ENCODE measurements at places on chromosomes 6 and 20.

GRCh38 chr6:136774228-136775041 is 17.8 kb downstream of the MAP3K5 start:
- peak; percentile 86 for DNase-seq

DNA sequence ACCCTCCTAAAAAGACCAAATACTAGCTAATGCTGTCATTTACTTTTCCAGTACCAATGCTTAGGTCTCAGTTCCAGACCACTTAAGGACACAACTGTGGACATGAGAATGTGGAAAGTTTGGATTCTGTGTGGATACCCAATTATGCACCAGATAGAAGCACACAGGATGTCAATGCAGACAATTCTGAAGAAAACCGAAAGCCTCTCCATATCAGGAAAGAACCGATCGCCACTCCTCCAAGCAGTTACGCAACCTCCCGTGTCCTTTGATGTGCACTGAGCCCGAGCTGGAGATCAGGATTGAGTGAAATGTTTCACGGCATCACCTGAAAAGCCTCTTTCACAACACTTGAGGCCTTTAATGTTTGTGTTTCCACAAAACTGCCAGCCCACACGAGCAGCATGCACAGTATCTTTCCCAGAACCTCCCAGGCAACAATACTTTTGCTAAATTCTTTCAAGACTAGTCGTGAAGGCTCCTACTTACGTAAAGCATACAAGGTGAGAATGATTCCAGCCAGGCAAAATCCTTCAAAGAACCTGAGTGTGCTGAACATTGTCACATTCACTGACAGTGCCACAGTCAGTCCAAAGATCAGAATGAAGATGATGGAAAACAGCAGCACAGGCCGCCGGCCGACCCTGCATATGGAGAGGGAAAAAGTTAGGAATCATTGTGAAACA is 47.0 kb downstream of the SLC22A23 start:
- no peak for DNase-seq

- DNase-seq, result no peak
These were observed 443.5 kb downstream of the PREX1 start for GRCh38 chr20:48384147-48384818.

DNA sequence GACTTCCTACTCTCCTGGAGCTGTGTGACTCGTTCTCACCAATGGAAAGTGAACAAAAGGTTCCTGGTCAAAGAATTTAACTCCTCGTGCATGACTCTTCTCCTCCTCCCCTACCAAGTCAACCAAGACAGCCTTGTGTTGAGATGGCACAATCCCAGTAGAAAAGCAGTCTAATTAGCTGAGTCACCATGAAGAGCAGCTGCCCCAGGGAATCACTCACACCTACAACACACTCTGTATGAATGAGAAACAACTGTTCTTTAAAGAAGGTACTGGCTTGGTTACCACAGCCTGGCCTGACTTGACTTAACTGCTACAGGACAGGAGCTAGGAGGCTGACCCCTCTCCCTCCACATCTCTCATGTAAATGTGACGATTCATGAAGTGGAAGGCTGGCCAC is 2.9 kb upstream of the HLA-DOB start:
- peak; percentile 94 for DNase-seq

DNA sequence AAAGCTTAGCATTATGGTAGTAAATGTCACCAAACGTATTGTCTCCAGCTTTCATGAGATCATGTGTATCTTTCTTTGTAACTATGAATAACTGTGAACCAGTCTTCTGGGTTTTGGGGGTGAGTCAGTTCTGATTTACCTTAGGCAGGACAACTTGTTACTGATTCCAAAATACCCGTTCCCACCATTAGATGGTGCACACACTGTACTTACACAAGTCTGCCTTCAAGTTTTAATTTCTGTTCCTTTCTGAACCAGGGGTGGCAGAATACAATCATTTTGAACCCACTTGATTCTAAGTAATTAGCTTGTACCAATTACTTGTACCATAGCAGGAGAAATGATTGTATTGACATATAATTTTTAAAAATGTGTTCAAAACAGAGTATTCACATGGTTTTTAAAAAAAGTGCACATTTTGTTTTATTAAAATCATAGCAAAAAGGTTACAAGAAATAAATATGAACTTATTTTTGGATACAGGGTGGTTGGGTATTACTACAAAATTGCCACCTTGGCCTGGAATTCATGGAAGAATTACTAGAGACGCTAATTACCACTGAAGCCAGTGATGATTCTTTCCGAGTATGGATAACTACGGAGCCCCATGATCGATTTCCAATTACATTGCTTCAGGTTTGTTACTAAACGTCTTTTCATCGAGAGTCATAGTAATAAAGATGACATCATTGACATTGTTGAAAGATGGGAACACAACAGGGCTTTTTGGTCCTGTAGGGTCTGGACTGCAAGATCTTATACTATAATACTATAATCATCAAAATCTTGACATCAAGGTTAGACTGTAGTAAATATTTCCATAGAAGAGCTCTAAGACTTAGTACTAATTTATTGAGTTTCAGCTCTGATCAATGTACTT is 75.2 kb upstream of the GLP1R start:
- DNase-seq, result peak; percentile 75

GRCh38 chr6:146590492-146590891 is 8.3 kb upstream of the ADGB start:
- DNase-seq, result no peak

- no peak for DNase-seq
These were observed 46.0 kb downstream of the RREB1 start for GRCh38 chr6:7153789-7154188.

- peak; percentile 11 for DNase-seq
These were observed 106.6 kb downstream of the TAF4 start for GRCh38 chr20:61958773-61959700.

DNA sequence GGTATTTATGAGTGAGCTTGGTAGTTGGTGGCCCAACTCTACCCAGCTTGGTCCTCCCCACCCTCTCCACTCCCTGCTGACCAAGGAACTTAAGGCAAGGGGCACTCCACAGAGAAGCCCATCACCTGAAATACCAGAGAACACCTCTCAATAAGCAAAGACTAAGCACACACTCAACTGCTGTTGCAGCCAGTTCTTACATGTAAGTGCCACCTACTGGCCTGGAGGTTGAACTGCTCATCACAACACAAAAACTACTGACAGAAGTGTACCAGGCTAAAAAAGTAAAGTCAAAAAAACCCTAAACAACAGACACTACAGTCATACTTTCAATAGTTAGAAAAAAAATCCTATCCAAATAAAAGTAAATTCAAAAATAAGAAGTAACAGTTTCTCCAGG is 146.2 kb downstream of the FAM83B start:
- DNase-seq, result peak; percentile 7

DNA sequence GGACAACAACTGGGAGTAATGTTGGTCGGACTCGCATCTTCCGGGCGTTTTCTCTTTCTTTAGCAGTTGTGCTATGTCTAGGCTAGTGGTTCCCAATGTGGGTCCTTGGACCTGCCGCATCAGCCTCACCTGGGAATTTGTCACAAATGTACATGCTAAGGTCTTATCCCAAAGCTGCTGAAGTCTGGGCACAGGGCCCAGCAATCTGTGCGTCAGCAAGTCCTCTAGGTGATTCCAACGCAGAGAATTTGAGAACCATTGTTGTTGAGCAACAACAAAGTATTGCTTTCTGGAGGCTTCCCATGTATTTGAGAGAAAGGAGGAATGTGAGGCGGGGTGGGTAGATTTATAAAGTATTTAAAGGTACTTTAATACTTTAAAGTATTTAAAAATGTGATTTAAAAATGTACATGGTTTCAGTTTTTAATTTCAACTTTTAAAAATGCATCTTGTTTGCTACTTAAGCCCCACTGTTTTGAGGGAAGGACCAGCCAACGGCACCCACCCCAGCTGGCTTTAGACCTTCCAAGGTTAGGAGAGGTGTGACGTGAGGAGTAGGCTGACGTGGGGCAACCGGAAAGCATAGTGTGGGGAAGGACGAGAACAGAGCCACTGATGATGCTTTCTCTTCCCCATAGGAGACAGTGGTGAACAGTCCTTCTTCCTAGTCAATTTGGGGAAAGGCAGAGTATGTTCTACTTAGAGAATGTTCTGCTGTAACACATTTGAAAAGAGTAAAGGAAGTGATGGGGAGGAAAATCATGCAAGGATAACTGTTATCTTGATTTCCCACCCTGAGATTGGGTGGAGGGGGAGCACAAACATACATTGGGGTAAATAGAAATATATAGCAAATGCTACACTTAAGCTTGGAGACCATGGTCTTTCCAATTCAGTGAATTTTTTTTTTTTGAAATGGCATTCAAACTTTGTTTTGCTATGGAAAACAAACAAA is 4.3 kb downstream of the UST start:
- DNase-seq, result peak; percentile 85

GRCh38 chr6:52650941-52651340 is 20.0 kb upstream of the TMEM14A start:
- DNase-seq, result peak; percentile 86

DNA sequence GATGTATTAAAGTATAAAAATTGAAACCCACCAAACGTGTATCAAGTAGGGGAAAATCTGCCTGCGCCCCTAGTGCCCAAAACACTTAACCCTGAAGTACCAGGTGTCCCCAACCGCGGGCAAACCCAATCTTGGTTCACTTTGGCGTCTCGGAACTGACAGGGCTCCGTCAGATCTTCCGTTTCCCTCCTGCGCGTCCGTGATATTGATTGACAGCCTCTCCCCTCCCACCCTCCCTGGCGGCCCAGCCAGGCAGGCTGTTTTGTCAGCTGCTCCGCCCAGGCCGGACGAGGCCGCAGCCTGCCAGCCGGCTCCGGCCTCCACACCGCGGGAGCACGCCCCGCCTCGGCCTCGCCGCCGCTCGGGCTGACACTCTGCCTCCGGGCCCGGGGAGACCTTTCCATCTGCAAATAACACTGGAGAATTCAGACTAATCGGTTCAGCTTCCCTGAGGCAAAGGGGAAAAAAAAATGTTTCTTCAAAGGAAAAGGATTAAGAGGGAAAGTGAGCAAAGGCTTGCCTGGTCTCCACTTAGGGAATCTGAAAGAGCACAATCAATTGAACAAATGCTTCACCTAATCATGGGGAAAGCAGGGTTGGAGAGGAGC is 234.9 kb upstream of the MCHR2 start:
- peak; percentile 59 for DNase-seq

DNA sequence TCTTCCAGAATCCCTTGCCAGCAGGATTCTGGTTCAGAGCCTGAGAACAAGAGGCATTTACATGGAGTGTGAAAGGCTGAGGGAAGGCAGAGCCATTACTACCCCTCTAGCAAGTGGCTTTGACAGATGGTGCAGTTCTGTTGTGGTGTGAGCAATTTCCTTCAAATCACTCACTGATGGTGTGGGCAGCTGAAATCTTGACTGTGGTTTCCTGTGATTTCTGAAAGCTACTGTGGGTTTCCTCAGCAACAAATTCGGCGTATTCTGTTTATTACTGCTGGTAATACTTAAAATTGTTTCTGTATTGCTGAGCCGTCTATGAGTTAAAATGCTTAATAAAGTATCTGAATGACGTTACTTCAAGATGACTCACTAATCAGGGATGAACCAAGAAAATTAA is 181.5 kb upstream of the TCF21 start:
- peak; percentile 96 for DNase-seq

GRCh38 chr20:5205348-5206210 is 78.8 kb downstream of the CDS2 start:
- DNase-seq, result peak; percentile 72

GRCh38 chr6:15922510-15923250 is 206.2 kb upstream of the MYLIP start:
- peak; percentile 5 for DNase-seq

- DNase-seq, result no peak
These were observed 18.3 kb downstream of the AGPAT4 start for GRCh38 chr6:161255518-161255917.

DNA sequence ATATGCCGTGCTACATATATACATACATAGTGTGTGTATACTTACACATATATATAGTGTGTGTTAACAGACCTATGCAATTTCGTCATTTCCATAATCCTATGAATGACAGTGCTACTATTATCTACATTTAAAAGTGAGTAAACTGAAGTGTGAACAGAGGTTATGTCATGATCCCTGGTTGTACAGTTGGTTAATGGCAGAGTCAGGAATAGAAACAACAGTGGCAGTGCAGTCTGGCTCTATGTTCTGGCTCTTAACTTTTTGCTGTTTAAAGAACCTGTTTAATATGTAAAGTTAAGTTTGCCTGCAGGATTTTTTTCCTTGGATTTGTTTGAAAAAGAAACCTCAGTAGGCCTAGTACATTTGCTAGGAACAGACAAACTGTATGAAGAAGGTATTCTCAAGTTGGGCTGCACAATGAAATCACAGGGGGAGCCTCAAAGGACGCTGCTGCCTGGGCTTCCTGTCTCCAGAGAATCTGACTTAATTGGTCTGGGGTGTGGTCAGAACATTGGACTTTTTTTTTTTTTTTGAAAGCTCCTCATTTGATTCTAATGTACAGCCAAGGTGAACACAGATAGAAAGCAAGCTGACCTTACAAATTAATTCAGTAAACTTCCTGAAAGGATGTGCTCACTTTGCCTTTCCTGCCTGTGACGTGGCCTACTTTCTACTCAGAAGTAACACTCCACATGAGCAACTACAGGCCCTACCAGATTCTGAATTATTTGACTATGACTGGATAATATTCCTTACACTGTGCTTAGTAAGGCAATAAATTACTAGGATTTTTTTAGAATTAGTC is 29.4 kb downstream of the PLCB1 start:
- peak; percentile 30 for DNase-seq

- no peak for DNase-seq
These were observed 227.9 kb downstream of the TBXT start for GRCh38 chr6:165939601-165940290.

DNA sequence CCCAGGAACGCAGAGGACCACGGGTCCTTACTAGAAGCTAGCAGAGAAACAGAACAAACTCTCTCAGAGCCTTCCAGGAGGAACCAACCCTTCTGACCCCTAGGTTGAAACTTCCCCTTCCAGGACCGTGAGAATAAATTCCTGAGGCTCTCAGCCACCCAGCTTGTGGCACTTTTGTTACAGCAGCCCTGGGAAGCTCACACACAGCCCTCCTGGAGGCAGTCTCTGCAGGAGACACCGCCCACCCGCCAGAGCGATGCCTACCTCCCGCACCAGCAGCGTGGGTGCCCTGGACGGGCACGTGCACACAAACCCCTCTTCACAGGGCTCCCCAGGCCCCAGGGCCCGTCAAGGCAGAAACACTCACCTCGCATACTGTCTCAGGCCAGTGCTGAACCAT is 4.2 kb downstream of the RNASET2 start:
- no peak for DNase-seq

- peak; percentile 73 for DNase-seq
These were observed 96.4 kb upstream of the MRPS10 start for GRCh38 chr6:42313941-42314570.
